C1 segment of cervical spinal cord (tissue), 14 donors: ENCODE measurements at places on chromosomes 6 and 20.

DNA sequence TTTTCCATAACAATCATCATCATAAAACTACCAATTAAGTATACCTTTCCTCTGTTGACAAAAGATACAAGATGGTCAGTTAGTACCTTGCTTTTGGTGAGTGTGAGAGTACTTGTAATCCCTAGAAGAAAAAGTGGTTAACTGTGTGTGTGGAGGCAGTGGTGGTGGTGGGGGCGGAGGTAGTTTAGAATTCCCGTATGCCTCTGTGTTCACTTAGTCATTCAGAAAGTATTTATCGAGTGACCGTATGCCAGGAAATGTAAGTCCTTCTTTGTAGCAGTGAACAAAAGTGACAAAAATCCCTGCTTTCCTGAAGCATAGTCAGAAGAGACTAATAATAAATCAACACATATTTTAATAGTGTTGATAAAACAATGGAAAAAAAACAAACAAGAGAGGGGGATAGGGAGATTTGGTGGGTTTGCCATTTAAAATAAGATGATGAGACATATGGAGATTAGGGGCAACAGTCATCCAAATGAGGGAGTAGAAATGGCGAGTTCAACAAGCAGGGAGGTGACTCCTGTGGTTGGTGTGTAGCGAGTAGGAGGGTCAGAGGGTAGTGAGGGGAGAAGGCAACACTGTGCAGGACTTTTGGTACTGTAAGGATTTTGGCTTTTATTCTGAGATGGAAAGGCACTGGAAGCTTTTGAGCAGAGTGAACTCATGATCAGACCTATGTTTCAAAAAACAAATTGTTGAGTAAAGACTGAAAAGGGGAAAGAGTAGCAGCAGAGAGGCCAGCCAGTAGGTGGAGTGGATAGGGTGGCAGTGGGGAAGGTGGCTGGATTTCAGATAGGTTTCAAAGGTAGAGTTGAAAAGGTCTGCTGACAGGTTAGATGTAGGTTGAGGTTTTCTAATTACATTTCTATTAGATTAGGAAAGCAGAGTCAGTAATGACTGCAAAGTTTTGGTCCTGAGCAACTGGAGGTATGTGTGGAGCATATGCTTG lies 40.3 kb upstream of the SIM1 start:
- DNase-seq: no peak

DNA sequence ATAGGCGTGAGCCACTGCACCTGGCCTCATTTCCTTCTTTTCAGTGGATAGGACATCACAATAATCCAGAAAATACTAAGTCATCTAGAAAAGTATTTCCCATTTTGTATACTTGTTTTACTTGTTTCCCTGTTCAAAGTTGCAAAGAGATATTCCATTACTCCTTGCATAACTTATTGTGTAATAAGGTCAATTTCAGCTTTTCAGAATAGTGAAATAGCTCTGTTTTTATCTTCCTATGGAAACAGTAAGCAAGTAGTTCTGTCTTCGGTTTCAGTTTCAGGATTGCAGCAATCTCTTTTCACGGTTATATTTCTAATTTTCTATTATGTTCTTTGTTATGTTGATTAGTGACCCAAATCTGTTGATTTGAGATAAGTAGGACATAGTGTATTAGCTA lies 6.0 kb downstream of the STX11 start:
- DNase-seq: no peak

- no peak for DNase-seq
These were observed 108.7 kb downstream of the GRM4 start for GRCh38 chr6:34037151-34037550.

- DNase-seq: no peak
These were observed 145.7 kb downstream of the WDR27 start for GRCh38 chr6:169555971-169556617.

DNA sequence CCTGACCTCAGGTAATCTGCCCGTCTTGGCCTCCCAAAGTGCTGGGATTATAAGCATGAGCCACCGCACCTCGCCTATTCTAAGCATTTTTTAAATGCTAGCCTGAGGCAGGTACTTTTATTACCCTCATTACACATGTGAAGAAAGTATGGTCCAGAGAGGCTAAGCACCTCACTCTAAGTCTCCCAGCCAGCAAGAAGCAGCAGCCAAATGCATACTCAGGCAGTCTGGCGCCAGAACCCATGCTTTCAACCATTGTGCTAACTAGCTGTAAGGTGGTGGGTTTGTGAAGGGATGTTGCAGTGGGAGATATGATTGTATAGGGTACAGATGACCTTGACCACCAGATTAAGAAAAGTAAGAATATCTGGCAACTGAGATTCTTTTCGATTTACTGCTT lies 26.1 kb upstream of the RIPOR2 start:
- DNase-seq: no peak

DNA sequence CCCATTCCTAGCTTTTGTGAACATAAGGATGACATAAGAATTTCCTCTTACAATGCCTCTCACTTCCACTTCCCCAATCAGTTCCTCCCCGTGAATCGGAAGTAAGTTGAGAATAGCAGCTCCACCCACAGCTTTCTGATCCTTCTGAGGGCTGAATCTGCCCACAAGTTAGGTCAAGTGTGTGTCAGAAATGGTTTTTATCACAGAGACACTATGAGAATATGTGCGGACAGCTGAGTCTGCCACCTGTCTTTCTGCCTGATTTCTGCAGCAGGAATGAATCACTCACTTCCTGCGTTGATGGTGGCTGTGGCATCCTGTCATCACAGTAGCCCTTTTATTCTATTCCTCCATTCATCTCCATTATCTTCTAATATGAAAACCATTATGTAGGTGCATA lies 70.2 kb downstream of the RIN2 start:
- no peak for DNase-seq

DNA sequence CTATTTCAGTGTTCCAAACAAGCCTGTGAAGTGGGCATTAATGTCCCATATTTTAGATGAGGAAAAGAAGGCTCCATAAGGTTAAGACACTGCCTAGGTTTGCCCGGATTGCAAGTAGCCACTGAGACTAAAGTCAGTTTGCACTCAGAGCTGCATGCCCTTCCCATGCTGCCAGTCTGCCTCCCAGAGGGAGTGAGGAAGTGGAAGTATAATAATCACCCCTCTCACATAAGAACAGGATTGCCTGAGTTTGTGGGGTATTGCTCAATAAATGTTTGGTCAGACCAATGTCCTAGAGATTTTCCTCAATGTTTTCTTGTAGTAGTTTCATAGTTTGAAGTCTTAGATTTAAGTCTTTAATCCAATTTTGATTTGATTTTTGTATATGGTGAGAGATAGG lies 43.9 kb upstream of the CLIC5 start:
- no peak for DNase-seq

GRCh38 chr6:49321561-49322072 lies 141.4 kb downstream of the MMUT start:
- no peak for DNase-seq

- DNase-seq: no peak
These were observed 17.0 kb upstream of the RNF146 start for GRCh38 chr6:127249621-127250020.

DNA sequence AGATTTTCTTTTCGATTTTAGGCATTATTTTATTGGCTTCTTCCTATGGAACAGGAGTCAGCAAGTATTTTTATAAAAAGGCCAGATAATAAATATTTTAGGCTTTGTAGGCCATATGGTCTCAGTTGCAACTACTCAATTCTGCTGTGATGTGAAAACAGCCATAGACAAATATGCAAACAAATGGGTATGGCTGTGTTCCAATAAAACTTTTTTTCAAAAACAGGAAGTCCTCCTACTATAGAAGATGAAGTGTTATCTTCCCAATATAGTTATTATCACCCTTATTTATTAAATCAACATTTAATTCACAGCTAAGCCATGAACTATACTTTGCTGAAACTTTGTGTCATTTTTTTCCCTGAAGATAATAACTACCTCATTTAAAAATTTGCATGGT lies 57.2 kb downstream of the CHD6 start:
- no peak for DNase-seq

DNA sequence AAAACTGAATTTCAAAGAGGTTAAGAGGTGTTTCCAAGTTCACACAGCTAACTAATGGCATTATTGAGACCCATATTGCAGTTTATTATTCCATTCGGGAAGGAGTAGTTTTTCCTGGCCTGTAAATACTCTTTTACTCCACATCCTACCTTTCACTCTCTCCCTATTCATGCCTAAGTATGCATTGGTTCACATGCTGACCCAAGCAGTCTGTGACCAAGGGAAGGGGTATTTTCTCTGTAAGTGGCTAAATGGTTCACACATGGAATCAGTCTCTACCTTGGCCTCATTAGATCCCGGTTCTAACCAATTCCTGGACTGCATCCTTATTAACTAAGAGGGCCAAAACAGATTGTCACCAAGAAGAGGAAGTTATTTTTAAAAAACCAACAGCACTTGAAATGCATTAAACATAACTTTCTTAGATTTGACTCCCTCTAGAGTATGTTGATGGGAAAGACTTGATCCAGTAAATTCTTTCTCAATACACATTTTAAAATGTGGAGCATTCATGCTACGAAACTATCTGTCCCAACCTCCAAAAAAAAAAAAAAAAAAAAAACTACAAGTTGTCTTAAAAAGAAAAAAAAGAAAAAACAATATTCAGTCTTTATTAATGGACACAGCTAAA lies 17.8 kb upstream of the RSPO3 start:
- DNase-seq: no peak

GRCh38 chr6:15462717-15463525 lies 199.9 kb downstream of the DTNBP1 start:
- DNase-seq: no peak

DNA sequence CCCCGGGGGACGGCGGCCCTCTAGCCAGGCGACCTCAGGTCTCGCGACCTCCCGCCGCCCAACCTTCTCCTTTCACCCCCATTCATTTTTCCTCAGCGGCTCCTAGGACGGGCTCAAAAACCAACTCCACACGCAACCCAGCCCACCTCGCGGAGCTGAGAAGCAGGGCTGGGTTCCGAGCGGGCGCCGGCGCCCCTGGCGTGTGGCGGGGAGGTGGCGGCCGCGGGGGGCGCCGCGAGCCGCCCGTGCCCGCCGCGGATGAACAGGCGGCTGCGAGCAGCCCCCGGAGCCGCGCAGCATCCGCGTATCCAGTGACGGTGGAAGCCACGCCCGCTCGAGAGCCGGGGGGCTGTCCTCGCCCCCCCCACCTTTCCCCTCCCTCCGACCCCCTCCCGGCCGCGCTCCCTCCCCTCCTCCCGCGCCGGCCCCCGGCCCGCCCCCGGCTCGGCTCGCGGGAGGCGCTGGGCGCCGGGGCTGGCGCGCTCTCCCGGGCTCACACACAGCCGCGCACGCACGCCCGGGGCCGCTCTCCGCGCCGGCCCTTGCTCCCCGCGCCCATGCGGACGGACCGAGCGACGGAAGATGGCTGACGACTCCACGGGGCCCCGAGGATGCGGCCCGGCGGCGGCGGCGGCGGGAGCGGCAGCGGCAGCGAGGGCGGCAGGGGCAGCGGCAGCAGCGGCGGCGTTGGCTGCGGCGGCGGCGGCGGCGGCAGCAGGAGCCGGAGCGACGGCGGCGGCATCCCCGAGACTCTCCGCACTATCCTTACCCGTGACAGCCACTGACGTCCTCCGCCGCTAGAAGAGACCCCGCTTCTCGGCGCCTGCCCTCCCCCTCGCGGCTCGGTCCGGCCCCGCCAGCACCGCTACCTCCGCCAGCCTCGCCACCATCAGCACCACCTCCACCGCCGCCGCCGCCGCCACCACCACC lies at the start of gene SOBP:
Gene SOBP, plus strand, starts transcription at position 482 of the 930 bp plus-strand sequence. CDS start 500 bp downstream, outside the sequence.
- DNase-seq: no peak

DNA sequence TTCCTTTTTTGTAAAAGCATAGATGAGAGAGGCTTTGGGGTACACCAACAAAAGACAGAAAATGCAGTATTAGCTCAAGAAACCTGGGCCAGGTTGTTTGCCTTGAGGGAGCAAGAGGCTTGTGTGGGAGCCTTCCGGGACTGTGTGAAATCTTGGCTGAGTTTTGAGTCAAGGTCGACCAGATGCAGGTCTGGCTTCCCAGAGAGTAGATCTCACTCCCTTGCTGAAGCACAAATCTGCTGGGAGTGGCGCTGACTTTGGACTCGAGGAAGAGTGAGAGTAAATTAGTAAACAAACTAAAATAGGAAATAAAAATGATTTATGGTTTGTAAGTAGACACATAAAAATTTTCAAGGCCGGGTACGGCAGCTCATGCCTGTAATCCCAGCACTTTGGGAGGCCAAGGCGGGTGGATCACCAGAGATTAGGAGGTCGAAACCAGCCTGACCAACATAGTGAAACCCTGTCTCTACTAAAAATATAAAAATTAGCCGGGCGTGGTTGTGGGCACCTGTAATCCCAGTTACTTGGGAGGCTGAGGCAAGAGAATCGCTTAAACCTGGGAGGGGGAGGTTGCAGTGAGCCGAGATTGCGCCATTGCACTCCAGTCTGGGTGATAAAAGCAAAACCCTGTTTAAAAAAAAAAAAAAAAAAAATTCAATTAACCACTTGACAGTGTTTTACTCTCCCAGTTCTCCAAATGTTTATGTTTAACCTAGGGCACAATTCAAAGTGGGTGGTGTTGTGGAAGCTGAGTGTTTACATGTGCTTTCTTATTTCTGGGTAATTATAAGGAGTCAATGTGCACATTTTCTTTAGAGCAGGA lies 27.7 kb upstream of the EDN1 start:
- DNase-seq: no peak

GRCh38 chr6:158514176-158514575 lies 45.7 kb upstream of the TMEM181 start:
- DNase-seq: no peak

DNA sequence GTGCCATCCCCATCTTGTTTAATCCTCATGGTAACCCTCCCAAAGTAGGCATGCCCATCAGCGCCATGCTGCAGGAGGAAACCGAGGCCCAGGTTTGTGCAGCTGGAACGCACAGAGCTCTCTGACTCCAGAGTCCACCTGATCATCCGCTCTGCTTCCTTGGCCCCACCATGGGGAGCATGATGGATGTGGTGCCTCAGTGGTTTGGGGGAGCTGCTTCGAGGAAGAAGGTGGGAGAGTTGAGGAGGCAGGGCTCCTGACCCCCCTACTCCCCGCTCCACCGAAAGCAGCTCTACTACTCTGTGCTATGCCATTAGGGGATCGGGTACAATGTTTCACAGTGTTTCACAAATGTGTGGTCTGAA lies 52.2 kb downstream of the TGM2 start:
- no peak for DNase-seq

- no peak for DNase-seq
These were observed 34.2 kb upstream of the C20orf203 start for GRCh38 chr20:32707691-32708581.

DNA sequence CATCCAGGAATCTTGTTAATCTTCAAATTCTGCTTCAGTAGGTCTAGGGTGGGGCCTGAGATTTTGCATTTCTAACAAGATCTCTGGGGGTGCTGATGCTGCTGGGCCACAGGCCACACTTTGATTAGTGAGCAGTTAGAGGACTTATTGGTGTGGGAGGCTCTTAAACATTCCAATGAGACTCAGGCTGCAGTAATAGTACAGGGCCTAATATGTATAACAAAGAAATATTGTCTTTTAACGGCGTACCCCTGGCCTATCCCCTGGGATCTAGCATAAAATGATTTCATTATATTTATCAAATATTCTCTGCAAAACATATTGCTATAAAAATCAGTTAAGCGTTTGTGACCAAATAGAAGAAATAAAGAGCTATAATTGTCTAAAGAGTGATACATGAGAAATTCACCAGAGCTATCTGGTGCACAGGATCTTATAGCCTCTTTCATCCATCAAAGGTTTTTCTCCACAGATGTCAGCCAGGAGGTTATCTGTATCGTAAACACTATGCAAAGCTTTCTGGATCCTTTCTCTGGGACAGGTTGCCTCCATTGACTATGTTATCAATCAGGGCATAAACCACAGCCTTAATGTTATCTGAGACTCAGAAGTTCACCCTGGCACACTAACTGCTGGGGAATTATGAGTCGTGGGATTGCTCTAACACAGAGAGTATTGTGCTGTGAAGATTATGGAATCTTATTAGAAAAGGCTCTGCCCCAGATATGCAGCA lies 488.5 kb upstream of the MAP3K7 start:
- no peak for DNase-seq
